ENCODE measurements at places on chromosomes 3 and 15. TPM values are rescaled to one million over a fixed set of nuclear protein-coding genes. Genes with fewer than 3 reads are reported as not detected.

Gene TGM4
- polyA plus RNA-seq = not detected

Gene STX19
- polyA plus RNA-seq = not detected

Gene PIK3CB
- 12.1 TPM for polyA plus RNA-seq

GRCh38 chr3:17201538-17201937, 316.8 kb downstream of the PLCL2 start:
- DNase-seq = no peak

DNA sequence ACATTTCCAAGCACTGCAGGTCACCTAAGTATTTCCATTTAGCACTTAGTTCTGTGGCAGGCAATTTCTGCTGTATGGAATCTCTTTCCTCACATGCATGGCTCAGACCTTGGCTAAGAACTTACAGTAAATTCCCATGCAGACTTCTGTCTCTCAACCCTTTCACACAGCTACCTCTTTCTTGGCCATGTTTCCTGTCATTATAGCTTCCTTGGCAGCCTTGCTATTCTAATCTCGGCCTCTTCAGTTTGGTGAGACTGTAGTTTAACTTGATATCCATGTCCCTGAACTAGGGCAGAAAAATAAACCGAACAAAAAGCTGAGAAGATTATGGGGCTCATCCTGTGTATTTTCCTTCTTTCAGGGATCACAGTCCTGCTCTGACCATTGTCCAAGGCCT, 96.0 kb downstream of the SPATA16 start:
- DNase-seq = no peak

- DNase-seq = no peak
Measured at GRCh38 chr3:12973827-12974226, 99.4 kb downstream of the IQSEC1 start.

DNA sequence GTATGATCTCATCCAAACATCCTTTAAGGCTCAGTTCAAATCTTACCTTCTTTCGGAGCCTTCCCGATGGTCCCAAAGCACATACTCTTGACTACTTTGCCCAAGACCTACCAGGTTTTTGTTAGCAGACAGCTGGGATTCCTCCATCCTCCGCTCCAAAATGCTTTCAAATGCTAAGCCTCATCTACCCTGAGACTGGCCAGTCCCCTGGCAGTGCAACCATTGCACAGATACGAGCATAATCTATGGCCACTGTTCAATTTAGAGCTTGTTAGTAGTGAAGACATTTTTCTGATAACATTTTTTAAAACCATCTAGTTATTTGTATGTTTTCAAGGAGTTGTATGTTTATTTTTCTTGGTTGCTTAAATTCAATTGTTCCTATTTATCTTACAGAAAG, 264.4 kb upstream of the NR2F2 start:
- DNase-seq = no peak

GRCh38 chr3:70244422-70244821, 68.0 kb downstream of the MDFIC2 start:
- no peak for DNase-seq

DNA sequence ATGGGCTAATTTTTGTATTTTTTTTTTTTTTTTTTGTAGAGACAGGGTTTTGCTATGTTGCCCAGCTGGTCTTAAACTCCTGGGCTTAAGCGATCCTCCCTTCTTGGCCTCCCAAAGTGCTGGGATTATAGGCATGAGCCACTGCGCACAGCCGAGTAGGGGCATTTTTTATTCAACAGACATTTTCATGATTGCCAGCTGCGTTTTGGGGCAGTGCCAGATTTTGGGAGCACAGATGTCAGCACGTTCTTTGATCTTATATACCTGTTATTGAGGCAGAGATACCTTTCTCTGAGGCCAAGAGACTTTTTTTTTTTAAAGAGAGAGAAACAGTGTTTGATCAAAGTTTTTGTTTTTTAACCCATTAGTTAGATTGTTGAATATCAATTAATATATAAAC, 16.8 kb downstream of the NEO1 start:
- no peak for DNase-seq

GRCh38 chr15:32120577-32121383, 90.5 kb downstream of the CHRNA7 start:
- no peak for DNase-seq

DNA sequence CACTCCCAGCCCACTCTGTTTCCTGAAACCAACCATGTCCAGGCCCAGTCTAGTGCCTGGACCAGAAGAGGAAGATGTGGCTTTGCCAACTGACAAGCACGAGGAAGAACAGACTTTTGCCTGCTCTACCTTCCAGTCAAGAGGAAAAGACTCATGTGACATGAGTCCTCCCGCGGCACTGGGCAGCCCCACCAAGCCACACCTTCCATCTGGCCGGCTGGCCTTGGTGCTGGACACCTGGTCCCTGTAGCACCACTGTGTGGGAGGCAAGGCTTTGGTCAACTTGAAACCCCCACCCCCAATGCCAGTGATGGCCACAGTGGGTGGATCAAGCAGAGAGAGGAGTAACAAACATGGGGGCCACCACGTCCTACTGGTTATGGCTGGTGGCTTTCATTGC, 12.5 kb downstream of the CHDH start:
- no peak for DNase-seq

Gene CLDN16
- not detected for polyA plus RNA-seq

DNA sequence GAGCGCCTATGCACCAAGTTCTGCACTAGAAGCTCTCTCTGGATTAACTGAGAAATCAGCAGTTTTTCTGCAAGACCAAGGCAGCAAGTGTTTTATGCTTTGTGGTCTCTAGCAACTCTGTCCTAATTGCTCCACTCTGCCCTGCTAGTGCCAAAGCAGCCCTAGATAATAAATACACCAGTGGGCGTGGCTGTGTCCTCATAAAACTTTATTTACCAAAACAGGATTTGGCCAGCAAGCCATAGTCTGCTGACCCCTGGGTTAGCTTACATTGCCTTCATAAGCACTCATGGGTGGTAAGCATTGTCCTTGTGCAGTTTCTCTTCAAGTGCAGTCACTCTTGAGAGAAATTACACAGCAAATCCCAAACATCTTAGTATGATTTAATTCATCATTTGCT, 30.7 kb upstream of the SLC24A5 start:
- DNase-seq = no peak

GRCh38 chr3:157906627-157907026, 199.6 kb downstream of the SHOX2 start:
- no peak for DNase-seq

GRCh38 chr3:52396011-52396906, 48.6 kb downstream of the SEMA3G start:
- no peak for DNase-seq
